ENCODE measurements at places on chromosomes 11 and 22. TPM values are rescaled to one million over a fixed set of nuclear protein-coding genes. Genes with fewer than 3 reads are reported as not detected.
A peak's percentile ranks its signal among the peaks of the same experiment; 100 is the strongest.

DNA sequence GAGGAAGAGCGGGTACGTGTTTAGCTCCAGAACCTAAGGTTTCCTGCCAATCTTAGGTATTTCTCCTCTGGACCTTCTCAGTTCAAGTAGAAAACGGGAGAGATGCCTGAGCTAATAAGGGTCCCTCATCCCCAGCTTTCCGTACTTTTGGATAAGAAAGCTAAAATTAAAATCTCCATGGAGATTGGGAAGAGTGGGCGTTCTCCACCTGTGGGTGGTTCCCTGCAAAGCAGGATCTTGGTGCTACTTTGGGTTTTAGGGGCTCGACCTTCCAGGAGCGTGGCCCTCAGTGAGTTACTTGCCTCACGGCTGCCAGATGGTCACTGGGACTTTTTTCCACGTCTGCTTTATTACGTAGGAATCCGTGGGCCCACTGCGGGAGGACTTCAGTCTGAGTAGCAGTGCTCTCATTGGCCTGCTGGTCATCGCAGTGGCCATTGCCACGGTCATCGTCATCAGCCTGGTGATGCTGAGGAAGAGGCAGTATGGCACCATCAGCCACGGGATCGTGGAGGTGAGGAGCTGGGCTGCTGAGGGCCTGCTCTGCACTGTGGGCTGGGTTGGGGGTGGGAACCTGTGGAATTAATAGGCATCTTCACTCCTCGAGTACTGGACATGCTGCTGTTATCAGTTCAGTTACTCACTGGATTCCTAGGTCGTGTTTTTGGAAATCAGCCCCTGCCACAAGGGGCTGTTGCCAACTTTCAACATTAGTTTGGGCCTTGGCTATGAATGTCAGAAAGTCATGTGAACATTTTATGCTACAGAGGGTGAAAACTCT lies 17.8 kb upstream of the ST14 start:
- no peak for DNase-seq

Gene ACAD8
- total RNA-seq: 27.3 TPM

DNA sequence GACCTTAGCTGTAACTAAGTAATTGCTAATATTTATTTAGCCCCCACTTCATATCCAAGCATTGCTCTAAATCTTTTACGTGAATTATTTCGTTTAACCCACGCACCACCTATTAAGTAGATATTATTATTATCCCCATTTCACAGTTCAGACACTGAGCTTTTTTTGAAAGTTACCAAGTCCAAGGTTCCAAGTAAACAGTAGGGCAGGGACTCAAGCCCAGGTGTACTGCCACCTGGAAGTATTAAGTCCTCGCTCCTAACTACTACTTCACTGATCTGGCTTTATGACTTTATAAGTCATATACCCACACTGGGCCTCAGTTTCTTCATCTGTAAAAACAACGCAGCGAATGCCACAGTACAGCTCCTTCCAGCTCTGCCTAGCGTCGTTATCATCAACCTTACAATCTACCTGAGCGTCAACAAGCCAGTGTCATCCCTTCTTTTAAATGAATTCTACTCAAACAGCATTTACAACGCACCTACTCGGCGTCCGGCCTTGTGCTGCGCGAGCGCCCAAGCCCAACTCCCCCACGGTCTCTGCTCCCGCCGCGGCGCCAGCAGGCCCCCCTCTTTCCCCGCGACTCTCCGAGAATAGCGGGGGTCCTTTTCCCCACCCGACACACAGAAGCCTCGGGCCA lies 624 bp downstream of the TMEM41B start:
- DNase-seq: no peak

GRCh38 chr11:120236169-120237107 lies 3.5 kb upstream of the POU2F3 start:
- DNase-seq: no peak

Gene PLAAT5
- 9.3 TPM for total RNA-seq

DNA sequence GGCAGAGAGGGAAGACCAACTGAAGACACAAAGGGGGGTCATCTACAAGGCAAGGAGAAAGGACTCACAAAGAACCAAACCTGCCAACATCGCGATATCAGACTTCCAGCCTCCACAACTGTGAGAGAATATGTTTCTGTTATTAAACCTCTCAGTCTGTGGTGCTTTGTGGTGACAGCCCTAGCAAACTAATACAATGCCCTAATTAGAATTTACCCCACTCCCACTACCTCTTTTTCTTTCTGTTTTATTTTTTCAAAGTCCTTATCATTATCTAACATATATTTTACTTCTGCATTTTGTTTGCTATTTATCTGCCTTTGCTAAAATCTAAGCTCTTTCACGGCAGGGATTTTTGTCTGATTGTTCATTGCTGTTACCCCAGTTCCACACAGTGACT lies 2.5 kb upstream of the OR52D1 start:
- no peak for DNase-seq

DNA sequence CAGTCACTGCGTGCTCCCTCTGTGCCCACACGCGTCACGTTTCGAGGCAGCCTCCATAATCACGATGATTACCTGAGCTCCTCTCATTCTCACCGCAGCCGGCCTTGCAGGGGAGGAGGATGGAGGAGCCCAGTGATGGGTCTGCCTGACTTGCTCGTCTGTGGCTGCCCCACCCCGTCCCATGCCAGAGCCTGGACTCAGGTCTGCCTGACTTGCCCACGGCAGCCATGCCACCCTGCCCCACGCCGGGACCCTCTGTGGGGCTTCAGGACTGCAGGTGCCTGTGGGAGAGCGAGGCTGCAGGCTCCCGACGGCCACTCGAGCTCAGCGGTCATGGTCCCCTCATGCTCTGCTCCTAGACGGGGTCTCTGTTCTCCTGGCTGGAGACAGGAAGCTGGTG lies 1025.1 kb downstream of the BRD1 start:
- no peak for DNase-seq

DNA sequence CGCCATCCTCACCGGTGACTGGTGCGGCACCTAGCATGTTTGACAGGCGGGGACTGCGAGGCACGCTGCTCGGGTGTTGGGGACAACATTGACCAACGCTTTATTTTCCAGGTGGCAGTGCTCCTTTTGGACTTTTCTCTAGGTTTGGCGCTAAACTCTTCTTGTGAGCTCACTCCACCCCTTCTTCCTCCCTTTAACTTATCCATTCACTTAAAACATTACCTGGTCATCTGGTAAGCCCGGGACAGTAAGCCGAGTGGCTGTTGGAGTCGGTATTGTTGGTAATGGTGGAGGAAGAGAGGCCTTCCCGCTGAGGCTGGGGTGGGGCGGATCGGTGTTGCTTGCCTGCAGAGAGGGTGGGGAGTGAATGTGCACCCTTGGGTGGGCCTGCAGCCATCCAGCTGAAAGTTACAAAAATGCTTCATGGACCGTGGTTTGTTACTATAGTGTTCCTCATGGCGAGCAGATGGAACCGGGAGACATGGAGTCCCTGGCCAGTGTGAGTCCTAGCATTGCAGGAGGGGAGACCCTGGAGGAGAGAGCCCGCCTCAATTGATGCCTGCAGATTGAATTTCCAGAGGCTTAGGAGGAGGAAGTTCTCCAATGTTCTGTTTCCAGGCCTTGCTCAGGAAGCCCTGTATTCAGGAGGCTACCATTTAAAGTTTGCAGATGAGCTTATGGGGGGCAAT lies 1.1 kb downstream of the NEAT1 start:
- peak; percentile 28 for DNase-seq

Gene HORMAD2
- total RNA-seq: not detected

GRCh38 chr11:12150831-12151382 lies 40.5 kb downstream of the MICAL2 start:
- DNase-seq: no peak

- DNase-seq: no peak
Observed at GRCh38 chr22:27094633-27095308, 437.4 kb downstream of the MIAT start.

Gene PATE4
- total RNA-seq: not detected

DNA sequence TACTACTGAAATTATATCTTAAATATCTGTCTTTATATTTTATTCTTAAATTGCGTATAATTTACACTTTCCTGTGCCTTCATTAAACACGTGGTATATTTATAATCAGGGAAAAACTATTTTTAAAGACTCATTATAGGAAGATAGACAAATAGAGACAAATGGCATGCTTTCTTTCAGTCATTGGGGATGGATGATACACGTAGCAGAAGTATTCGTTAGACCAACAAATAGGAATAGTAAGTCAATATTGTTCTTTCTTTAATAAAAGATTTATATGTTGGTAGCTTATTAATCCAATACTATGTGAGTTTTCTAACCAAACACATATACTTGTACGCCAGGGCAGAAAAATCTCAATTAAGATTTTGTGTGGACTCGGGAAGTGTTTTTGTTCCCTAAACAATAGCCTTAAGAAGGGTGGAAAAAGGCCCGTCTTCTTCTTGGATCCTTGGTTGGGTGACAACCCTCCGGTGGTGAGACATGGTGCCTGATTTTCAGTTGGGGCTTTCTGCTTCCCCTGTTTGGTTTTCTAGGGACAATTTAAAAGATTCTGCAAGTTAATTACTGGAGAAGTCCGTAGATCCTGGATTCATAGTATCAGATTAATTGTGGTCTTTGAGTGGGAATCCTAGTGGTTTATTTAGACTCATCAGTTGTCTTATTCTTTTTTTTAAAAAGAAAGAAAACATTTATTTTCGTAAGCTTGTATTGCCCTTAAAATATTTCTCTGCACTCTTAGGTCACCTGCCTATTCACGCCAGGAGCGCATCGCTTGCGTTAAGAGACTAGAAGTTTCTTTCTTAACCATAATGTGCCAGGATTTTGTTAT lies 83.5 kb upstream of the WNT7B start:
- no peak for DNase-seq

Gene MMP13
- not detected for total RNA-seq

DNA sequence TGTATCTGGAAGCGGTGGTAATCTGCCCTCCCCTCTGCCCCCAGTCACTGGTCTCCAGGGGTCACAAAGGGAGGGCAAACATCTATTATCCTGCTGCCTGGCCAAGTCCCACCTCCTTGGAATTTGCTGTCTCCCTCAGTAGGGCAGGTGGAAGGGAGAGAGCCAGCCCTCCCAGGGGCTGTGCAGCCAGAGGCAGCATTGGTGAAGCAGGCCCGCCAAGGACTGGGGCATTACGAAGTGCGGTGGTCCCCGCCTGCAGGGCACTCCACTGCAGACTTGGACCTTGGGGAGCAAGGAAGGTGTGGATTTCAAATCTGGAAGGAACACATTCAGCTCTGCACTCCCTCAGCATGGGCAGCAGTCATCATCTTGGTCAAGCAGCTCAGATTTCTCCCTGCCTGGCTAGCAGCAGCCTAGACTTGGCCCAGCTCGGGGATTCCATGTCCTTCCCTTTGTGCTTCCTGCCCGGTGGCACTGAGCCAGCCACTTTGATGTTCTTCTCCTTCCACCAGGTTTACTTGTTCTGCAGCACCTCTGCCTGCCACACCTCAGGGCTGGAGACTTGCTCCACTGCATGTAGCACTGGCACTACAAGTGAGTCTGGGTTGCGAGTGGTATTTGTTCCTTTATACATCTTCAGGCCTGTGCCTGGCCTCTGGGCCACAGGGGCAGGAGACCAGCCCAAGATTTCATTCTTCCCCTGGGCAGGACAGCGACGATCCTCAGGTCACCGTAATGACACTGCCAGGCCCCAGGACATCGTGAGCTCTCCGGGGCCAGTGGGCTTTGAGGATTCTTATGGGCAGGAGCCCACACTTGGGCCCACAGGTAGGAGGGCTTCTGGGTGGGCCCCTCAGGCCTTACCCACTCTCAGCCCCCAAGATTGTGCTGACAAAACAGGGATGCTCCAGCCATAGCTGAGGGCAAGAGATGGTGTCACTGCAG lies 7.4 kb downstream of the ZP1 start:
- no peak for DNase-seq

DNA sequence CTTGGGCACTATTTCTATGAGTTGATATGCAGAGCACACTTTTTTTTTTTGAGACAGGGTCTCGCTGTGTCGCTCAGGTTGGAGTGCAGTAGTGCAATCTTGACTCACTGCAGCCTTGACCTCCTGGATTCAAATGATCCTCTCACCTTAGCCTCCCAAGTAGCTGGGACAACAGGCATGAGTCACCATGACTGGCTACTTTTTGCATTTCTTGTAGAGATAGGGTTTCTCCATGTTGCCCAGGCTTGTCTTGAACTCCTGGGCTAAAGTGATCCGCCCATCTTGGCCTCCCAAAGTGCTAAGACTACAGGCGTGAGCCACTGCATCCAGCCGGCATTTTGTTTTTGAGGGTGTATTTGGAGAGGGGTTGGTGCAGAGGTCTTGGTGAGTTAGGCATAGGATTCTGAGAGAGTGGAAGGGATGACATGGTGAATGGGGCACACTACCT lies 29.9 kb upstream of the MTCH2 start:
- DNase-seq: no peak

Gene ZDHHC13
- 16.5 TPM for total RNA-seq

- peak; percentile 53 for DNase-seq
Observed at GRCh38 chr11:78022397-78023396, at the start of gene KCTD14. KCTD14 (minus strand) TSS chr11:78023276; CDS start chr11:78023249, 27 bp downstream.

GRCh38 chr11:46294365-46295309 lies 17.2 kb downstream of the CREB3L1 start:
- DNase-seq: no peak

Gene OR52I2
- total RNA-seq: not detected

- no peak for DNase-seq
Observed at GRCh38 chr22:30043161-30043560, 37.1 kb upstream of the HORMAD2 start.

- DNase-seq: no peak
Observed at GRCh38 chr11:36724742-36725385, 126.8 kb upstream of the RAG2 start.

Gene FAM180B
- 0.41 TPM for total RNA-seq

DNA sequence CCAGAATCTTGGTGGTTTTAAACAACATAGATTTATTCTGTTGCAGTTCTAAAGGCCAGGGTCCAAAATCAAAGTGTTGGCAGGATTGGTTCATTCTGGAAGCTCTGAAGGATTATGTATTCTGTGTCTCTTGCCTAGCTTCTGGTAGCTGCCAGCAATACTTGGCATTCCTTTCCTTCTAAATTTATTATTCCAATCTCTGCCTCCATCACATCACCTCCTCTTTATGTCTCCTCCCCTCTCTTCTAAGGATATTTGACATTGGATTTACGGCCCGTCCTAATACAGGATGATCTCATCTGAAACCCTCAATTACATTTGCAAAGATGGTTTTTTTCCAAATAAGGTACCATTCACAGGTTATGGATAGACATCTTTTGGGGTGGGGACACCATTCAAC lies 186.5 kb downstream of the SBF2 start:
- DNase-seq: no peak

GRCh38 chr22:39316440-39317083 lies 2.9 kb downstream of the RPL3 start:
- peak; percentile 83 for DNase-seq

- DNase-seq: no peak
Observed at GRCh38 chr11:134372961-134373360, 39.1 kb downstream of the B3GAT1 start.

Gene YPEL4
- total RNA-seq: 0.47 TPM

Gene WT1
- total RNA-seq: 4.5 TPM

- no peak for DNase-seq
Observed at GRCh38 chr22:48391171-48391711, 1436.4 kb downstream of the BRD1 start.

- no peak for DNase-seq
Observed at GRCh38 chr11:47891886-47892285, 43.7 kb upstream of the NUP160 start.

- DNase-seq: peak; percentile 28
Observed at GRCh38 chr11:112977755-112978154, 16.5 kb downstream of the NCAM1 start.

Gene SLC22A8
- total RNA-seq: not detected

Data from left cardiac atrium (tissue), 4 donors.